MM.1S (cell line): ENCODE measurements at places on chromosomes 1 and 21.

DNA sequence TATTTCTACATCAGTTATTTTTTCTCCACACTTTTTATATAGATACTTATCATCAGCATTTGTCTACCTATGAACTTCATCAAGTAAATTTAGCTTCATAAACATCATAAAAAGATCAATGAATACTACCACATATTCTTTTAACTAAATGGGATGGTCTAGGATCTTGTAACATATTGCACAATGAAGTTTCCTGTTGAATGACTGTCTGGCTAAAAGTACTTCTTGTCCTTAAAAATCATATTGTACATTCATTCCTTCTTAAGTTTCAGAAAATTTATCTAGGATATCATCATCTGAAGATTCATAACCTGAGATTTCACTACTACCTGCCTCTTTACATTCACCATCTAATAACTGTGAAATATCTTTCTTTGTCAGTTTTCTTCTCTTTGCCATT, 69.0 kb downstream of the MAGI3 start:
- no peak for DNase-seq

GRCh38 chr1:153774780-153775457, at the start of gene SLC27A3:
Gene SLC27A3 (plus strand): TSS chr1:153775407. CDS start chr1:153775498, 91 bp downstream.
- no peak for DNase-seq

DNA sequence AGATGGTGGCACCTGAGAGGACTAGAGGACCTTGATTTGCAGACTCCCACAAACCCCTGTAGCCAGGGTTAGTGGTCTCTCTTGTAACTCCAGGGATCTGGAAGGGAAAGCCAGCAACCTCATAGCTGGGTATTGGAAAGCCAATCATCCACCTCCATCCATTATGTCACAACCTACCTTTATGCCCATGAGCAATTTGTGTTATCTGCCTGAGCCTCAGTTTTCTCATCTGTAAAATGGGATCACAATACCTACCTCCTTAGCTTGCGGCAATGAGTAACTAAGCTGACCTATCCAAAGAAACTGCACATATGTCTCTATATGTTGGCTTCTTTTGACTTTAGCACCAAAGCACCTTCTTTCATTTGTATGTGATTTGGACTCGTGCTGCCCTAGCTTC, 14.5 kb downstream of the DLGAP3 start:
- DNase-seq = no peak

- no peak for DNase-seq
Measured at GRCh38 chr1:87136607-87137341, 191.9 kb upstream of the LMO4 start.

DNA sequence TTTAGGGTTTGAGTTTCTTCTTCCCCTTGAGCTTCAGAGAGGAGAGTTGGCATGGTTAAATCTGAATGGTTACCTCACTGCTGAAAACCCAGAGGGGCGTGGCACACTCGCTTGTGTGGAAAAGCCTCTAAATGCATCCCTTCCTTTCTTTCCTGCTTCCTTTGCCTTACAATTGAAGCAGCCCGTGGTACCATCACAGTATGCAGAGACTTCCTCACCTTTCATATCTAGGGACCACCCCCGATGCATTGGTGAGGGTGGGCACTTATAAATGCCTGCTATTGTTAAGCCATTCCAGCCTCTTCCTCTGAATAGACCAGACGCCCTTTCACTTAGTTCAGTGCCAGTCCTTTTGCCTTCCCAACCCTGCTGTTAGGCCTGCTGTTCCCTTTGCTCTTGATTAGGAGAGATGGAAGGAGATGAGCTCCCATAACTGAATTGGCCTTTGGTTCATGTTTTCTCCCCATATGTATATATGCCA, 21.9 kb upstream of the LAX1 start:
- no peak for DNase-seq

DNA sequence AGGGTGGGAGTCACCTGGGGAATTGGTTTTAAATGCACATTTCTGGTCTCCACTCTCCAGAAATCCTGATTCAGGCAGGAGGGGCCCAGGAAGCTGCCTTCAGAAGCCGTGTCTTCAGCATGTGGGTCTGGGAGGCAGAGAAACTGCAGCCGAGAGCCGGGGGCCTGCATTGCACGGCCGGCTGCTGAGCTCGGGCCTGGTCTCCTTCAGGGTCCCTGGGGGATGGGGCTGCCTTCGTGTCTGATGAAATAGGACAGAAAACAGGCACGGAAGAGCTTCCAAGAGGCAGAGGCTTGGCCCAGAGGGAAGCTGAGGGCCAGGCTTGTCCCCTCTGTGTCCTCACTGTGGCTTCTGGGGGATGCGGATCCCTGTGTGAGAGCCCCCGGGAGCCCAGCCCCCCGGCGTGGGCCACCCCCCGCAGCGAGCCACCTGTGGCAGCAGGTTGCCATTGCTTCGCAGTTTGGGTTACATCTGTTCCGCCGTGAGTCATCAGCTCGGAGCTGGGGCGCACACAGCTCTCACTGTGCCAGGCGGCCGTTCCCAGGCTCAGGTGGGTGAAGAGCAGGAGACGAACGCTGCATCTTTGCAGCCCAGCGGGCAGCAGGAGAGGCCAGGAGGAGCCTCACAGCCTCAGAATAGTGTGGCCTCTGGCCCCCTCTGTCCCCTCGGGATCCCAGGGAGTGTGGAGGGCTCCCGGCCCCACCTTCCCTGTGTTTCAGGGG, 72.4 kb downstream of the AJAP1 start:
- DNase-seq = no peak

GRCh38 chr1:26049531-26050247, 3.8 kb upstream of the SLC30A2 start:
- no peak for DNase-seq

GRCh38 chr1:5223206-5223605, 568.8 kb downstream of the AJAP1 start:
- no peak for DNase-seq

DNA sequence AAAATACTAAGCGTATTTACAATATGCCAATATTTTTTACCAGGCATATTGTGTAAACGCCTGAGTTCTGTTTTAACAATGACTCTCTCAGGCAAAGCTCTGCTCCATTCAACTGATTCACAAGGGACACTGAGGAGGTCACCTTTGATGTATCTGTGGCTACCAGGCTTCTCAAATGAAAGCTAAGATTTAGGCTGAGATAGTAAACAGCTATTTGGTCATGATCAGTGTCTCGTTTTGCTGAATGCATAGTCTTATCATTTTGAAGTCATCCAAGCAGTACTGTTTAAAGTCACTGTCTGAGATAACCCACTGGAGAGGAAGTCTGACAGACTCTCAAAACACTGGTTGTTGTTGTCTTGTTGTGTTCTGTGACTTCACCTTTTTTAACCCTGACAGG, 13.7 kb upstream of the PLPPR5 start:
- no peak for DNase-seq

- DNase-seq = no peak
Measured at GRCh38 chr1:173553312-173553711, 49.6 kb downstream of the SLC9C2 start.
